Fibroblast of skin of right biceps (primary cell): ENCODE measurements at places on chromosomes 16 and 17.
A peak's percentile ranks its signal among the peaks of the same experiment; 100 is the strongest.

- DNase-seq = peak; percentile 33
Measured at GRCh38 chr16:11386791-11387546, 41.7 kb downstream of the RMI2 start.

DNA sequence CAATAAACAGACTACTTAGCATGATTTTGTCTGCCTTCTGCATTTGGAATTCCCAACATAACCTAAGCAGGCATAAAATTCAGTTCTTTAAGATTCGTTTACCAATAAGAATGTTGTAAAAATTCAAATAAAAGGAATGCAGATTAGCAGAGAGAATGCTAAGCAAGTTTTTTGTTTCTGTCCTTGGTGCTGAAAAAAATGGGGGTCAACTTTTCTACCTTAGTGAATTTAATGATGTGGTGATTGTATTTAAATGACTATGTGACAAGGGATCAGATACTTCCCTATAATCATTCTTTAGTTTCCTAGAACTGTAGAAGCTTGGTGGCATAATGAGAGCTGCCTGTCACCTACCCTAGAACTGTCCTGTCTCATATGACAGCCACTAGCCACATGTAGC lies 159.5 kb downstream of the RBFOX1 start:
- DNase-seq = no peak

DNA sequence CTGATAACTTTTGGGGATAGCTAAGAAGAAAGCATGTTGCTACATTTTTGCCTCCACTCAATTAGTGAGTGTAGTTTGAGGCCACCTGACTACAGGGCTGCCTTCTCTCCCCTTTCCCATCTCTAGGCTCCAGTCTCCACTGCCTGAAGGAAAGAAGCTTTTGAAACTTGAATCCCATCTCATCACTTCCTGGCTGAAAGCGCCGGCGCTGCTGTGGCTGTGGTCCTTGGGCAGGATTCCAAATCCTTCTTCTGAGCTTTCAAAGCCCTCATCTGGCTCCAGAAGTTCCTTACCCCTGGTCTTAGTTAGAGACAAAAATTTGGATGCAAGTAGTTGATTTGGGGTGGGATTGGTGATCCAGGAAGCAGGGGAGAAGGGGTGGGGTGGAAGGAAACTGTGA lies 119.4 kb downstream of the FOXL1 start:
- peak; percentile 73 for DNase-seq

GRCh38 chr16:78289844-78290277 lies 190.4 kb downstream of the WWOX start:
- no peak for DNase-seq

GRCh38 chr17:19388791-19389785 lies 2.1 kb upstream of the MFAP4 start:
- peak; percentile 62 for DNase-seq

DNA sequence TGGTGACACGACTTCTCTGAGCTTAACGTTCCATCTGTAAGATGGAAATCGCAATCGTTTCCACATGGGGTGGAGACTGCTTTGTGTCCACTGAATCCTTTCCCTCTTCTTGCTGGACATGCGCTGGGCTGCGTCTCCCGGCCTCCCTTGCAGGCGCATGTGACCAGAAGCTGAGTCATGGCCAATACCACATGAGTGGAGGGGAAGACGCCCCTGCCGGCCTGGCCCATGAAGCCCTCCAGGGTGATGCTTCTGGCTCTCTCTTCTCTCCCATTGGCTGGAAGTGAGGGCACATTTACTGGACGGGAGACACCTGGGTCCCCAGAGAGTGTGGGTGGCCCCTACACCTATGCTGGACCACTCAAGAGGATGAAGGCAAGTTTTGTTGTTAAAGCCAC lies 71.1 kb downstream of the DYNLRB2 start:
- no peak for DNase-seq

- no peak for DNase-seq
Measured at GRCh38 chr16:58551496-58551895, 36.2 kb downstream of the SETD6 start.

DNA sequence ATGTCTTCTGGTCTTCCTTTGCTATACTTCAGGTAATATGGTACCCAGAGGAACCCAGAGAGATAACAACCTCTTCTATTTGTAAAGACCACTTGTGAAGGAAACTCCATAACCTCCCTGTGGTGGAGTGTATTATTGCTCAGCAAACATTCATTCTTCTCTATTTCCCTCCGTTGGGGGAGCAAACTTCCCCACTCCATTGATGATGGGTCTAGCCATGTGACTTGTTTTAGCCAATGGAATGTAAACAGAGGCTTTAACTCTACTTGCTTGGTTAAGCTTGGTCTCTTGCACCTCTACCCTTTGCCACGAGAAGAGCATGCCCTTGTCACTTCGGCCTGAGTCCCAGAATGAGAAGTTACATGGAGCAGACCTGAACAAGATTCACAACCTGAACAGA lies 30.0 kb upstream of the SKAP1 start:
- no peak for DNase-seq

DNA sequence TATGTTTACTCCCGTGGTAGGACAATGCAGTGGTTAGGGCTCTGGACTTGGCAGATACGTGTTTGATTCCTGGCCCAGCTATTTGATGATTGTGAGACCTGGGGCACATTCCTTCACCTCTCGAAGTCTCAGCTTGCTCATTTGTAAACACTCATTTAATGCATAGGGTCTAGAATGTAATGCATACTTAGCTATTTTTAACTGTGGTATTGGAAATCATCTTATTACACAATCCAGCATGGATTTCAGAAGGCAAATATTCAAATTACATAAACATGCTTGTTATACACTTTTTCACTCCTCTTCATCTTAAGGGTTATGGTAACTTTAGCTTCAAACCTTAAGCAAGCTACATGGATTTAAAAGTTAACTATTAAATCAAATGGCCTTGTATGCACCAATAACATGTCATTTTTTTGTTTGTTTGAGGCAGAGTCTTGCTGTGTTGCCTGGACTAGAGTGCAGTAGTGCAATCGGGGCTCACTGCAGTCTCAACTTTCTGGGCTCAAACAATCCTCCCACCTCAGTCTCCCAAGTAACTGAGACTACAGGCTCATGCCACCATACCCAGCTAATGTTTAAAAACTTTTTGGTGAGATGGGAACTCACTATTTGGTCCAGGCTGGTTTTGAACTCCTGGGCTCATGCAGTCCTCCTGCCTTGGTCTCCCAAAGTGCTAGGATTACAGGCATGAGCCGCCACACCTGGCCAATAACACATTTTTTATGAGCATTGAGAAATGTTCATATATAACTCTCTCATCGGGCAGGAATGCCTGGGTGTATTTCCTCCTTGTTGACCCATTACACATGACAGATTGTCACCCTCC lies 52.5 kb downstream of the VAT1L start:
- peak; percentile 83 for DNase-seq

DNA sequence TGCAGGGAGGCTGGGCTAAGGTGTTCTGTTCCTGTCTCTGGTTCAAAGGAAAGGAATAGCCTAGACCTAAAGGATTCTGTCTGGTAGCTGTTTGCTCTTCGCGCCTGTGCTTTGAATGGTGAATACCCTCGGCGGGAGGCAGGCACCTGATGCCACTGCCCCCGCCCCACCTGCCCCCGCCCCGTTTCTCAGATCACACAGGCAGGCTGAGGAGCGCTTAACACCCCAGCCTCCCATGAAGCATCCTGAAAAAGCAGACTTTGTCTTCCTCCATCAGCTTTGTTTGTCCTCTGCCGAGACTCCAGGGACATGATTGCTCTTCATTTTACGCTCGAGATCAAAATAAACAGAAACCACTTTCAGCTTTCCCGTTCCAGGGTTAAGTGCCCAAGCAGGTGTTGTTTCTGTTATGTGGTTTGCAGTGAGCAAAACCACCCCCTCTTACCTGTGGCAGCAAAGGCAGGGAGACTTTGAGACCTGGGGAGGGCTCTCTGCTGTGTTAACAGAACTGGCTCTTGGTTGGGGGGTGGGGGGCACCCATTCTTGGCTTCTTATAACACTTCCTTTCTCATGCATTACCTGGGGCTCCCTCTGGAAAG lies 452.1 kb downstream of the WWOX start:
- DNase-seq = no peak

GRCh38 chr17:15885770-15886169 lies 59.2 kb upstream of the ADORA2B start:
- no peak for DNase-seq

DNA sequence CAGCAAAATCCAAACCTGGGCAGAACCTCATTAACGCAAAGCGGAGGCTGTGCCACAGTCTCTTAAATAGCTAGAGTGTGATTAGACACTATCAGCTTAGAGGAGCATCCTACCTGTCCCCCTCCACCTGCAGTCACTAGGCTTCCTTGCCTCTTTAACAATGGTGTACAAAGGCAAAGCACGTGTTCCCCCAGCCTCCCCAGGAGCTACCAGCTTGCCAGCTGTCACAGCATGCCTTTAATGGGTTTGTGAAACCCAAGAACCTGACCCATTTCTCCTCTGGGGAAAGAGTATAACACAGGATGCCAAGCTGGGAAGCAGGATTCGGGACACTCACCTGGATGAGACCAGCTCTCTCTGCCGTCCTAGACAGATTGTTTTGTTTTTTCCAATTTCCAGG lies 37.2 kb upstream of the TBX2 start:
- no peak for DNase-seq

GRCh38 chr16:11236461-11237254 lies 19.3 kb downstream of the SOCS1 start:
- DNase-seq = no peak

DNA sequence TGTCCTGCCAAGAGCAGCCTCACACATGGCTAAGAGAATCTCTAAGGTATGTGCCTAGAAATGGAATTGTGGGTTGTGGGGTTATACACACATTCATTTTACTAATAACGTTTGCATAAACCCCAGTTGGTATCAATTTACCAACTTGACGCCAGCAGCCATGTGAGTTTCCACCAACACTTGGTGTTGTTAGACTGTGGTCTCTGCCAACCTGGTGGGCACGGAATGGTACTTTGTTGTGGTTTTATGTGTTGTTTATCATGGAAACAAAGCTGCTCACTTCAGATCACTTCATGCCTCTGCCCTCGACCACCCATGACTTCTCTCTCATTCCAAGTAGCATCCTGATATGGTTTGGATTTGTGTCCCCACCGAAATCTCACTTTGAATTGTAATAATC lies 152.0 kb upstream of the CDC42EP4 start:
- DNase-seq = no peak

- no peak for DNase-seq
Measured at GRCh38 chr16:88973415-88974050, 3.5 kb downstream of the CBFA2T3 start.

DNA sequence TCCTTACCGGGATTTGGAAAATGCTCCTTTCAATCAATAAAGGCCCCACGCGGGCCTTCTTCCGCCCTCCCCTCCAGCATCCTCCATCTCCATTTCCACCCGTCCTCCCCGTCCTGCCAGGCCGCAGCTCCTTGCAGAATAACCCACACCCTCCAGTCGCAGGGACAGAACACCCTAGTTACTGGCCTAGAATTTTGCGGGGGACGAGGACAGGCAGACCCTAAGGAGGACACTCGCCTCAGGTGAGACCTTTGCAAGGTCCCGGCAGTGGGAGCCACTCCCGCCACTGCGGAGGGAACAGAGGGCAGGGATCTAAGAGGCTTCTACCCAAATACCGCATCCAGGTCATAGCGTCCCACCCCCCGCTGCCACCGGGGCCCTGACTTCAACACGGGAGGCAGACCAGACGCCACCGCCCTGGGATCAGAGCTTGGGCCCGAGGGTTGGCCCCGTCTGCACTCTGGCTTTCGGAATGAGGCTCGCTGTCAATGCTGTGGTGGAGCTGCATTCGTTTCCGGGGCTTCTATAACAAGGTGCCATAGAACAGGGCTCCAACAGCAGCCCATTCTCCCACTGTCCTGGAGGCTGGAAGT lies 26.8 kb downstream of the SLC25A10 start:
- no peak for DNase-seq

GRCh38 chr17:58105093-58105492 lies 21.9 kb downstream of the DYNLL2 start:
- no peak for DNase-seq

GRCh38 chr17:17763136-17763535 lies 73.7 kb downstream of the SREBF1 start:
- no peak for DNase-seq

GRCh38 chr16:27401768-27402568 lies at the start of gene IL21R:
Gene IL21R (plus strand): TSS chr16:27402174. CDS start chr16:27430072, 27,898 bp downstream.
- peak; percentile 73 for DNase-seq

- DNase-seq = no peak
Measured at GRCh38 chr17:46089389-46089965, 90.4 kb downstream of the STH start.

- DNase-seq = peak; percentile 96
Measured at GRCh38 chr16:86925067-86925791, 346.9 kb downstream of the FOXL1 start.

- DNase-seq = peak; percentile 73
Measured at GRCh38 chr16:72537664-72538063, 365.7 kb upstream of the PMFBP1 start.

- no peak for DNase-seq
Measured at GRCh38 chr17:2211661-2212399, 91.8 kb downstream of the SMG6 start.

- DNase-seq = no peak
Measured at GRCh38 chr17:58377661-58378060, 25.7 kb upstream of the SUPT4H1 start.

DNA sequence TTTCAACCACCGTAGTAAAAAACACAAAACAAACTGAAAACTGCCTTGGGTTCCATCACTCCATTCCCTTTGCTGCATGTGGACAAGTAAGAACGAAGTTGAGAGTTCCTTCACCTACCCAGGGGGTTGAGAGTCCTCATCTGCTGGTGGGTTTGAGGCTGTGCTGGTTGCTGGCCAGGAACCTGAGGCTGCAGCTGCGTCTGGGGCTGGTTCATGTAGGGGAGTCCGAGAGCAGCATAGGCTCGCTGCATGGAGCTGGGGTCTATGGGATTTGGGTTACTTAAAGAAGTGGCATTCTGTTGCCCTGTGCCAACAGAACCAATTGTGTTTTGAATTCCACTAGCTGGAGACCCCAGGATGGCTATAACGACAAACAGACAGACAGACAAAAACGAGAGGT lies 65.2 kb upstream of the TRAP1 start:
- no peak for DNase-seq

GRCh38 chr16:23999663-24000062 lies 163.9 kb downstream of the PRKCB start:
- DNase-seq = no peak

DNA sequence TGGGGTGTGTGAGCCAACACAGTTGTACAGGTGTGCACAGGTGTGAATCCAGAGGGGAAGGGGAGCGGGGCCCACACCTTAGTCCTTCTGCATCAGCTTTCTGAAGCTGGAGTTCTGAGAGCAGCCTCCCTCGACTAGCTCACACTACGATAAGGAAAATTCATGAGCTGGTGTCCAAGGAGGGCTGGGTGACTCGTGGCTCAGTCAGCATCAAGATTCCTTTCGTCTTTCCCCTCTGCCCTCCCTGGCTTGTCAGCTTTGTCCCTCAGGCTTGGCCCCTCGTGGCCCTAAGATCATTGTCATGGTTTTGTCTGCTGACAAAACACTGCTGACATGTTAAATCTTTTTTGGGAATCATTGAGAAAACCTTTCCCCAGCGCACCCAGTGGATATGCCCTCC lies 47.5 kb downstream of the OR1D5 start:
- DNase-seq = peak; percentile 42

DNA sequence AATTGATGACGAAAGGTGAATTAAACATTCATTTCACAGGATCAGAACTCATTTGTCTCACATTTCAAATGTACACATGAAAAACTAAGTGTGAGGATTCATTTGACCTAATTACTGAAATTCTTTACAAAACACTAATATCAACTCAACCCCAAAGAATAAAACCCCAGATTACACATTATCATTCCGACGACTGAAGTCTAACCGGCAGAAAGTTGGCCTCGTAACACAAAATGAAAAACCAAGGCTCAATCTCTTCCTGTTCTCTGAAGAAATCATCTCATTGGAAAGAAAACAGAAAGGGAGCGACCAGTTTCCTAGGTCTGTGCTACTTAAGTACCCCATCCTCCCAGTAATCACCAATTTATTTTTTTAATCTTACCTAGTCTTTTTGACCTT lies 1.8 kb downstream of the JPT1 start:
- DNase-seq = no peak
